BJ (cell line): ENCODE measurements at places on chromosomes 1 and 21.

- no peak for DNase-seq
Observed at GRCh38 chr1:43831851-43832250, 101.8 kb upstream of the ARTN start.

GRCh38 chr1:88324899-88325298, 359.2 kb upstream of the PKN2 start:
- DNase-seq, result no peak

GRCh38 chr1:166839600-166840308, 479 bp downstream of the POGK start:
- DNase-seq, result no peak

DNA sequence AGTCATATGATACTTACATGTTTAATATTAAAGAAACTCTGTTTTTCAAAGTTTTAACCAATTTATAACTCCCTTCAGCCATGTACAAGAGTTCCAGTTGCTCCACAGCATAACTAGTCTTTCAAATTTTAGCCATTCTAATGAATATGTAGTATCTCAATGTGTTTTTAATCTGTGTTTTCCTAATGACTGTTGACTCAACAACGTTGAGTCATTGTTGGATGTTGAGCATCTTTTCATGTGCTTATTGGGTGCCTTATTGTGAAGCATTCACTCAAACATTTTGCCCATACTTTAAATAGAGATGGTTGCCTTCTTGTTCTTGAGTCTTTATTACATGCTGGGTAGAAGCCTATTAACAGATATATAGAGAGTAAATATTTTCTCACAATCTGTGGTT, 240.2 kb upstream of the LYPLAL1 start:
- no peak for DNase-seq

DNA sequence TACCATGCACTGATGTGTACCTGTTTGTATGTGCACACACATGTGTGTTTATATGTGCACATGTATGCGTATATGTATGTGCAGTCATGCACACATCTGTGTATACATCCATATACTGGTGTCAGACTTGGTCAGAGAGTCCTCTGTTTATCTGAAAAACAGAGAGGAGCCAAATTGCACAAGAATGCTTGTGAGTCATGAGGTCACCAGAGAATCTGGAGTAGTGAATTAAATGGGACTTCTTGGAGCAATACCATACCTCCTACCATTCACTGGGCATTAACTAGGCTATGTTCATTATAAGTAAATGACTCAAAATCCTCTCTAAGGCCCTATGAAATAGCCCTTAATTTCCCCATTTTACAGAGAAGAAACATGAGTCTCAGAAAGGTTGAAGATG, 272.1 kb upstream of the C1orf87 start:
- no peak for DNase-seq
